ENCODE measurements at places on chromosomes 2 and 18.

DNA sequence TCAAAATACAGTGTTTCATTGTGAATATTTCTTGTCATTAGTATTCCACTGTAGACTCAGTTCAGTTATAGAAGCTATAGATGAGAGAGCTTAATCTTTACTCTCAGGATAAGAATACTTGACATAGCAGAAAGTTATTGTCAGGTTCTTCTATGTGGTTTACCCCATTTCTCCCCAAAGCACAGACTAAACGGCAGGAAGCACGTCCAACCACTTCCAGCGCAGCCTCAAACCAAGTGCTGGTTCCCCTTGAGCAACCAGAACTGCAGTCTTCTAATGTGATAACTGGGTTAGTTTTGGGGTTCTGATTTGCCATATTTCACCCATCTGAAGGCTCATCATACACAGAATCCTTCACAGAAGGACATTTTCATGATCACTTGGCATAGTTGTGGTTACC is 324.7 kb downstream of the SLC8A1 start:
- no peak for DNase-seq

GRCh38 chr2:186717320-186718007 is 23.6 kb downstream of the FAM171B start:
- DNase-seq = no peak

- no peak for DNase-seq
Observed at GRCh38 chr2:38180754-38181153, 104.8 kb upstream of the CYP1B1 start.

- DNase-seq = no peak
Observed at GRCh38 chr18:58279504-58280175, 235.6 kb downstream of the NEDD4L start.

DNA sequence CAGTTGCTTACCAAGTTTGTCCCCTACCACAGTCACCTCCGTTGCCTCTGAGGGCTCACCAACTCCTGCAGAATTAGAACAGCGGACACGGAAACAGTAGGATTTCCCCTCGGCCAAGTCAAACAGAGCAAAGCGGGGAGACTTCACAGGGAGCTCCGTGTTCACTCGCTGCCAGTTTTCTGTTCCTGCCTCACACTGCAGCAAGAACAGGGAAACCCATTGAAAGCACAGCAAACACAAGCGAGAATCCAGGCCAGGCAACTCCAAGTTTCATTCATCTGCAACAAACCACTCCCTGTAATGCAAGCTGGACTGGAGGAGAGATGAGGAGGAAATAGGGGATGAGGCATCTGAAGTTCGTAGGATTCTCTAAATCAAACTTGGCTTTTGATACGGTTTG is 84.2 kb downstream of the MYOM1 start:
- no peak for DNase-seq

DNA sequence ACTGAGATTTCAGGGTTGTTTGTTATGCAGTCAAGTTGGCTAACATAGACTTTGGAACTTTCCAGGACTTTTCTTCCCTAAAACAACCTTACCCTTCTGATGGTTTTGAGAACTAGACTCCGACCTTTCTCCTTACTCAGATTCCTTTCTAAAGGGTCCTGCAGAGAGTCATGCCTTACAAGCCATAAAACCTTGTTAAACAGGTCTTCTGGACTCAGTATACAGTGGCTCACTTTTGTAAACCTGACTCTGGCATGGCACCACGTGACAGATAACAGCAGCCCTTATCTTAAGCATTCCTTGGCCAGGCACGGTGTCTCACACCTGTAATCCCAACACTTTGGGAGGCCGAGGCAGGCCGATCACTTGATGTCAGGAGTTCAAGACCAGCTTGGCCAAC is 253.2 kb upstream of the RAB6C start:
- DNase-seq = no peak

DNA sequence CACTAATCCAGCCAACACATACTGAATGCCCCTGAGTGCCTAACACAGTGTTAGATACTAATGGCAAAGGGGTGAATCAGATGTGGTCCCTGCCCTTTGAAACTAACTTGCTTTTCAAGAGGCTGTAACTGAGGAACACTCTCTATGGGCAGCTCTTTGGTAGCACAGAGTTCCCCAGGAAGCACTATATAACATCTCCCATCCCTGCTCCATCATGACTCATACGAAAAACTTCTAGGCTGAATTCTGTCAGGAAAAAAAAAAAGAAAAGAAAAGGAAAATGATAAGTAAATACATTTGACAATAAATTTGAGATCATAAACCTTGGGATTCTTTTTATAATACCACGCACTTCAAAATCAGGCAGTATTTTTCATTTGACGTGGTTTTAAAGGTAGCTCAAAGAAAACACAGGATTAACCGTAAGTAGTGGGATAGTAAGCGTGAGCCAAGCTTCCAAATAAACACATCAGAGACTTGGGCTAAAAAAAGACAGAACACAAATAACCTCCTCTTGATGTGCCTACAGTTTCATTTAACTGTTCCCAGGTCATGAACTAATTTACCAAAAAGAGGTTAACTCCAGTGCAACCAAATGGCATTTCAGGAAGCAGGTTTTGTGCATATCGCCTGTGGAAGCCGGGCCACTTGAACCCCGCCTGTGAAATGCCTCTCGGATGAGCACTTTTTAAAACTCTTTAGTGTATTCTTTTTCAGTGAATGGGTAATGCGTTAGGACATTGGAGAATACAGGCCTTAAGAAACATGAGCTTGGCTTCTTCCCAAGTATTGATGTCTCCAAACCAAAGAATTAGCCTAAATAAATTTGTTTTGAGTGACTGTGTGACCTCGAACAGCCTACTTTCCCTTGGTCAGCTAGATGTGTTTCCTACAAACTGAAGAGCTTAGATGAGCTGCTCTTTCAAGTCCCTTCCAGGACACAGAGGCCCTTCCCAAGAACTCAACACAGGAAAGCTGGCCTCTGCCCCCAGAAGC is 42.0 kb downstream of the RDH14 start:
- no peak for DNase-seq

DNA sequence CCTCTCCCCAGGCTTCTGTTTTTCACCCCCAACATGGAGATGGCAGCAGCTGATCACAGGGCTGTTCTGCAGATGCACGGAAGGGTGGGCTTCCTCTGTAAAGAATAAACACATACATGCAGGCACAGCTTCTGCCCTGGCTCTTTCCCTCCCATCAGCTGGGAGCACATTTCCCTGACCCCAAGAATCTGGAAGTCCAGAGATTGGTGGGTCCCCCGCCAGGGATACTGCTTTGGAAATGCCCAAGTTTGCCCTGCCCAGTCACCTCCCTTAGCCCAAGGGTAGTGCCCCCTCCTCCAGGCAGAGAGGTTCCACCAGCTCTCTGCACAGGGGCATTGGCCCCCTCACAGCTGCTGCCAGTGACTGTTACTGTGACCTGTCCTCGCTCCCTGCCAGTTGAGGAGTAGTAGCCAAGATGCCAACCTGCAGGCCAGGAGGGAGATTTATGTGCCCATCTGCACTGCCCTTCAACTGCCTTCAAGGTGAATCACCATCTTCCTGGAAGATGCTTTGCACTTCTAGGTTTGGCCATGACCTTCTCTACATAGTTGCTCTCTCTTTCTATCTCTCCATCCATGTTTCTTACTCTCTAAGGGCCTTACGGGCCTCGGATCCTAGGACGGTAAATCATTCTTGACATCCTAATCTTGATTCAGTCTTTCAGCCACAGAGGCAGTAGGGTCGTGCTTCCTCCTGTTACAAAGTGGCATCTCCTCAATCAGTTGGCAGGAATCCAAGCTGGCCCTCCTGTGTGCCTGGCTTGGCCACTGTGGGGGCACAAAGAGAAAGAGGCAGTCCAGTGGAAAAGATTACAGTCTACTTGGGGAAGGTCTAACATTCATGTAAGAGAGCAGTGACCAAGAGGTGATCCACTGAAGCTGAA is 121.8 kb downstream of the CTIF start:
- DNase-seq = no peak

GRCh38 chr18:63928331-63928730 is 20.6 kb downstream of the SERPINB10 start:
- DNase-seq = no peak

DNA sequence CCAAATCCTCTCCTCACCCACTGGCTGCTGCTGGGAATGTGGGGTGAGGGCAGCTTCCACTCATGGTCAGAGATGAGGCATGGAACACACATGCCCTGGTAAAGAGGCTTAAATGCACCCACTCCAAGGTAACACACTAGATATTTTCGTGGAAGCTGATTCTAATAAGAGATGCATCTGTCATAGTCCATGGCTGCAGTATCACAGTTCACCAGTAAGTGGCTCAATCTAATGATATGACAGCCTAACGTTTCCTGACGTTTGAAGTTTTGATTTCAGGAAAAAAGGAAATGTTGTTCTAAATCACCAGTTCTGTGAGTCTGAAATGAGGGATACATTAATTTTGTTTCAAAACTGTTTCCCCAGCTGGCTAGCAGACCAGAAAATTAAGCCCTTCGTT is 38.2 kb downstream of the LCT start:
- no peak for DNase-seq

GRCh38 chr2:66469214-66469902 is 34.4 kb downstream of the MEIS1 start:
- no peak for DNase-seq

- DNase-seq = no peak
Observed at GRCh38 chr2:105782646-105783045, 37.9 kb downstream of the NCK2 start.

- DNase-seq = no peak
Observed at GRCh38 chr2:145587922-145588321, 1068.0 kb upstream of the ZEB2 start.

DNA sequence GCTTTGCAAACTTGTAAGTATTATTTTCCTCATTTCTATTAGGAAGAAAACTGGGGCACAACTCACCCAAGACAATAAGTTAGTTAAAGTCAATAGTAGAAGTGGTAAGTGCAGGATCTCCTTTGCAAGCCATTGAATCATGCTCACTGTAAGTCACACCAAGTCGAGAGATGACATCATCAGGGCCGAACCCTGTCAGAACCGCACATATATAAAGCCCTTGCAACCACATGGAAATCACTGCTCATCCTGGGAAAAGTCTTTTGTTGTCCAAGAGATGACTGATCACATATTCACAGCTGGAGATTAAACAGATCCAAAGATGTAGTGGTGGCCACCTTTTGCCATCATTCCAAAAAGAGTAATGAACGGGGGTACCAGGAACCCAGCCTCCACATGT is 484.8 kb upstream of the ID2 start:
- DNase-seq = no peak

GRCh38 chr2:72917138-72917876 is at the start of gene EMX1:
TSS of gene EMX1 (plus strand) at chr2:72917519. CDS start at chr2:72917853, 334 bp downstream.
- no peak for DNase-seq

DNA sequence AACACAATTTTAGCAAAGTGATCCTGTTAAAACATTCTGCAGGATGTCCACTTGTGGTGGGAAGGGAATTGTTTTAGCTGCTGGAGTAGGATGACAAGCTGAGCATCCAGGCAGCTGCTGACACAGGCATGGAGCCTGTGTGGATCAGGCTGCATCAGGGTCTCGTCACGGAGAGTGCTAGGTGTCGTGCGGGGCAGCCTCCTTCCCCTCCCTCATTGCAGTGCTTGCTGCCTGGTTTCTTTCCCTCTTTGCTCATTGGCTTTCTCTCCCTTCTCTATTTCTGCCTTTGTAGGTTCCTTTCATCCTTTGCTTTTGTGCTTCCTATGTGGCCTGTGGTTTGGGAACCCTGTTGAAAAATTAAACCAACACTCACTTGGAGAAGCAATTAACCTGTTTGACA is 172.9 kb downstream of the TPGS2 start:
- no peak for DNase-seq

GRCh38 chr2:181738563-181738962 is 58.2 kb upstream of the NEUROD1 start:
- DNase-seq = no peak

- no peak for DNase-seq
Observed at GRCh38 chr2:192267484-192267883, 72.8 kb upstream of the TMEFF2 start.

DNA sequence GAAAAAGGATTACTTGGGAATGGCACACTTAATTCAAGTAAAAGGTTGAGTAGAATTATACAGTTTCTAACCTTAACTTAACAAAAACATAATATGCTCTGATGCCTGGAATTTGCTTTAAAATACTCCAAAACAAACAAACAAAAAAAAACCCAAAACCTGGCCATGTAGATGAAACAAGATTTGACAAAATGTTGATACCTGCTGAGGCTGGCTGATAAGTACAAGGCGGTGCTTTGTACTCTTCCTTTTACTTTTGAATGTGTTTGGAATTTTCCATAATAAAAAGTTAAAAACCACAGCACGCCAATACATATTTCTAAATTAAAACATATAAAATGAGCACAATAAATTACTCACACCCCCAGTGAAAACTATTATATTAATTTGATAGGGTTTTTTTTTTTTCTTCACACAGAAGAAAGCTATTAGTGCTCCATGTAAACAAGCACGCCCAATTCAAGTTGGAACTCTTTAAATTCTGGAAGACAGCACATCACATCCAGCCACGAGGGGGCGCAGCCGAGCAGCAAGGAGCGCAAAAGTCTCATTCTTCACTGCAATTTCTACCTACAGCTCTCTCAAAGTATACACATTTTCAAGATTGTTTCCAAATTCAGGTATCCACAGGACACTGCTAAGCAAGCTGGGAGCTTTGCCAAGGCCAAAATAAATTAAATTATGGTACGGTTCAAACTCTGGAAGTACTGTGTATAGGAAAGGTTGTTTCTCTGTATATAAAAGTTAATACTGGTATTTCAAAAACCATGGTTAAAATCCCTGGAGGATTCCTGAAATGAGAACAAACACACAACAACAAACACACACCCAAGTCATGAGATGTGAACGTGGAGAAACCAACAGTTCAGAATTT is 7.5 kb downstream of the SERTAD2 start:
- DNase-seq = peak; percentile 91

- no peak for DNase-seq
Observed at GRCh38 chr2:46564811-46565241, 85.5 kb downstream of the TMEM247 start.

DNA sequence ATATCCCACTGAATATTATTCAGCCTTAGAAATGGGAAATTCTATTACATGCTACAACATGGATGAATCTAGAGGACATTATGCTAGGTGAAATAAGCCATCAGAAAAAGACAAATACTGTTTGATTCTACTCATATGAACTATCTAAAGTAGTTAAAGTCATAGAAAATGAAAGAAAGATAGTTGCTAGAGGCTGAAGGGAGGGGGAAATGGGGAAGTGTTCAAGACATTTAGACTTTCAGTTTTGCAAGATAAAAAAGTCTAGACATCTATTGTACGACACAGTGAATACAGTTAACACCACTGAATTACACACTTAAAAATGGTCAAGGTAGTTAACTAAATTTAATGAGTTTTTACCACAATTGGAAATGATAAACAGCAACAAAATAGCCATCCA is 835.9 kb upstream of the CHAC2 start:
- no peak for DNase-seq
